ENCODE measurements at places on chromosomes 1 and 21.

GRCh38 chr1:55045430-55045829 lies 6.1 kb downstream of the PCSK9 start:
- DNase-seq: no peak

GRCh38 chr1:178354816-178355215 lies 141.9 kb downstream of the CLEC20A start:
- DNase-seq: no peak

- DNase-seq: peak; percentile 73
Measured at GRCh38 chr1:108200687-108201051, 526 bp upstream of the SLC25A24 start.

DNA sequence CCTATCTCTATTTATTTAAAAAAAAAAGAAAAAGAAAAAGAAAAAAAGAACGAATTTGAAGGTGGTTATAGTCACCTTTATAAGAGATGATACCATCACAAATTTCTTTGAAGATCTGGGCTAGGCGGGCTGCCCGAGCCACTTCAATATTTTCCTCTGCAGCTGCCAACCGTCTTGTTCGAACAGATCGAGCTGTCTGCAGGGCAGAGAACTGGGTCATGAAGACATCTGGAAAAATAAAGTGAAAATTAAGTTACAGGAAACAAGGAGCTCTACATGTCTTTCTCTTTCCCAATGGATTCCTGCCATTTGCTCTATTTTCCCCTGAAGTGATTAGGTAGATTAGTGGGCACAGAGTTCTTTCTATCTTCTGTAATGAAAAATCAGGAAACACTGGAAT lies 31.9 kb downstream of the RUSC1 start:
- no peak for DNase-seq
